ENCODE measurements at places on chromosomes 11 and 22.
A peak's percentile ranks its signal among the peaks of the same experiment; 100 is the strongest.

GRCh38 chr11:19555266-19555665 lies 157.4 kb upstream of the NAV2 start:
- DNase-seq, result no peak

GRCh38 chr11:59025097-59025496 lies 61.0 kb upstream of the GLYATL1B start:
- DNase-seq, result no peak

GRCh38 chr11:106395716-106396349 lies 318.4 kb downstream of the AASDHPPT start:
- no peak for DNase-seq

- no peak for DNase-seq
Measured at GRCh38 chr11:76602431-76602861, 68.1 kb downstream of the LRRC32 start.

GRCh38 chr11:67095214-67095507 lies 23.9 kb upstream of the KDM2A start:
- DNase-seq, result no peak

DNA sequence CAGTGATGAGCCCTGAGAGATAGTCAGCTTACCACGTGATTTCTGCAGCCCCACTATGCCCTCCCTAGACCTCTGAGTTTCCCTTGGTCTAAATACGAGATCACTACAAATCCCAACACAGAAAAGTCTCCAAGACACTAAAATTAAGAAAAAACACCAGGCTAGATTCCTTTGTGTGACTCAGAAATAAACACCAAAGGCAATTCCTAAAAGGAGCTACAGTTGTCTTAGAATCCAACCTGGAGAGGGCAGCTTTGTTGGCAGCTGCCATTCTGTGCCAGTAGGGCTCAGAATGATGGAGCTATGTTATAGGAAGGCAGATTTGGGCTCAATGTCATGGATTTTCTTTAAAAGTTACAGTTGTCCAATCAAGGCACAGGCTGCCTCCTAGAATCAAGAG lies 37.1 kb upstream of the HMGXB4 start:
- no peak for DNase-seq

DNA sequence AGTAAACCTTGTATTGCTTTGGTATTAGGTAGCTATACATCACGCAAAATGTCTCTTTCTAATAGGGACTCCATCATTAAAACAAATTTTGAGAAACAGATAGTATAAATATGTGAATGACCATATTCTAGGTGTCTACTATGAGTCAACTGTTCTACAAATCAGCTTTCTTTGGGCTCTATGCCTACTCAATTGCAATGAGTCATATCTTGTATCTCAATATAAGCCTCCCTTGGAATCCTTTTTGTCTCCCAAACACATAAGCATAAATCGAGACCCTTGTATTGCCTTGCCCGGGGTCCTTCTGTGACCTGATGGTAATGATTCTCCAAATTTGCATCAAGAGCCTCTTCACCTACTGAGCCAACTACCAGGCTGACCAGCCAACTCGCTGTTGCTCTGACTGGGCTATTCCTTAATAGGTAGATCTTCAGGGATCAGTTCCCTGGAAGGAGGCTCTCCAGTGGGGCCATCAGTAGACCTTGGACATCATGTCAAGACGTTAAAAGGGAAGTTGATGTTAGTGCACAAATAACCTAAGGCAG lies 22.2 kb downstream of the BLID start:
- DNase-seq, result no peak

DNA sequence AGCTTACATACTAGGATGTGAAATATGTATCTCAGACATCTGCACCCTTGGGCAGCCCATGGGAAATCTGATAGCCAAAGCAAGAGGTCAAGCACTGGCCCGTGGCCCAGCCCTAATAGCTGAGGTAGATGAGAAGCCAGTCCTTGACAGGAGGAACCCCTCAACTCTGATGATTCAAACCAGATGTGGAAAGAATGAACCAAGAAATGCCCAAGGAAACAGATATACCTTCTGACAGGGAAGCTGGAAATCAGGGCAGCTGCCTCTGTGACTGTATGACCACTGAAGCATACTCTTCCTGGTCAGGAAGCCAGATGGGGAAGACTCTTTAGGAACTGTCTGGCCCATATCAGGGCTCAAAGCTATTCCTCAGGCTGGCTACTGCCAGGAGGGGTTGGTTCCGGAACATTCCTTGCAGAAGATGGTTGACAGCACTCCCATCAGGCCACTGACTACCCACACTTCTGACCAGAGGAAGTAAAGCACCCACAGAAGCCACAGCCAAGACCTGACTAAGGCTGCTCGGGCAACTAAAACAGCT lies 124.2 kb downstream of the SWAP70 start:
- DNase-seq, result no peak

DNA sequence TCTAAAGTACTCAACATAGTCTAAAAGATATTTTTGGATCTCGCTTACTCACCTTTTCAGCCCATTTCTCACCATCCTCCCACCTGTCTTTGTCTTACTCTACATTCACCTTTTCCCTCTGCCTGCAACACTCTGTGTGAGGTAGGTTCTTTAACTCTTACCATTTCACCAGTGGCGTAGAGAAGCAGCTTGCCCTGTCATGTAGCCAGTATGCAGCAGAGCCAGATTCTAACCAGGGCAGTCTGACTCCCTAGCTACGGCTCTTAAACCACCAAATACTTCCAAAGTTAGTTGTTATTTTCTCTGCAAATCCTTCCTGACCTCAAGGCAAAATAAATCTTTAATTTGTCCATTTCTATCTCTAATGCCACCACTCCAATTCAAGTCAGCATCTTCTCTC lies 7.5 kb downstream of the ALG8 start:
- DNase-seq, result no peak

GRCh38 chr22:19738664-19739447 lies 15.5 kb downstream of the GP1BB start:
- DNase-seq, result no peak

DNA sequence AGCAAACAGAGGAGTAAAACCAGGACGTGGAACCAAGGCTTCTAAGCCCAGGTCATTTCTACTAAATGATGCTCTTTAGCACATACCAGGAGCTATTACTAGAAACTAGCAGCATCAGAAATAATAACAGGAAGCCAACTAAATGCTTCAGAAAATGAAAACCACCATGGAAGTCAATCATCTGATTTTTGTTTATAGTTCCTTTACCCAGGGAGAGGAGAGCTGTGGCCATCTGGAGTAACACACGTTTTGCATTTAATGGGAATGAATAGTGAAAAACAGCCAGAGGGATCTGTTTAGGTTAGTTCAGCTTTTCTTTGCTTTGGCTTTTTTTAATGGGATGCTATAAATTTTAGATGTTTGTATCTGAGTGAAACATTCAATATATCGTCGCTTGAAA lies 250.7 kb upstream of the ARHGAP20 start:
- no peak for DNase-seq

GRCh38 chr22:28810821-28811491 lies 10.6 kb upstream of the XBP1 start:
- no peak for DNase-seq

DNA sequence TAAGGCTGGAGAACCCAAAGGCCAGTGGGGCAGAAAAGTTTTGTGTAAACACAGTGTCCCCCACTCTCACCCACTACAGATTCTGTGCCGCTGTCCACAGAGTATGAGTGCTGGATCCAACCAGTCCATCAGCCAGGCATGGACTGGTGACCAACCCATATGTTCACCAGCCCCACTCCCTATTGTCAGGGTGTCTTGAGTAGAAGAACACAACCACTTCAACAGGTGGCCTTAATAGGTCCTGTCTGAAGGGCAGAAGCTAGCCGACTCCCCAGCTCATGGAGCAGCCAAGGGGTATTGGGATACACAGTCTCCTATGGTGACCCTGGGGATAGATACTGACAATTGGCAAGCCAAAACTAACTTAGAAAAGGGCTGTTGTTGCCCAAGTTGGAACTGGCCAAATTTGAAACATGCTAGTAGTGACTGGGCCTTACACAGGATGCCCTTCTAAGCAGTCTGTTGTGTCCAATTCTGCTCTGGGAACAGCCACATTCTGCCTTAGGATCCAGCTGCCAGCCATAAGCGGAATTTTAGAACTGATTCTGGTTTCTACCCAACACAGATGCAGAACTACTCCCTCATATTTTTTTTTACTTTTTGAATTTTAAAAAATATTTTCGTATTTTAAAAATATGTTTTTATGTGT lies 19.8 kb upstream of the PGM2L1 start:
- no peak for DNase-seq

DNA sequence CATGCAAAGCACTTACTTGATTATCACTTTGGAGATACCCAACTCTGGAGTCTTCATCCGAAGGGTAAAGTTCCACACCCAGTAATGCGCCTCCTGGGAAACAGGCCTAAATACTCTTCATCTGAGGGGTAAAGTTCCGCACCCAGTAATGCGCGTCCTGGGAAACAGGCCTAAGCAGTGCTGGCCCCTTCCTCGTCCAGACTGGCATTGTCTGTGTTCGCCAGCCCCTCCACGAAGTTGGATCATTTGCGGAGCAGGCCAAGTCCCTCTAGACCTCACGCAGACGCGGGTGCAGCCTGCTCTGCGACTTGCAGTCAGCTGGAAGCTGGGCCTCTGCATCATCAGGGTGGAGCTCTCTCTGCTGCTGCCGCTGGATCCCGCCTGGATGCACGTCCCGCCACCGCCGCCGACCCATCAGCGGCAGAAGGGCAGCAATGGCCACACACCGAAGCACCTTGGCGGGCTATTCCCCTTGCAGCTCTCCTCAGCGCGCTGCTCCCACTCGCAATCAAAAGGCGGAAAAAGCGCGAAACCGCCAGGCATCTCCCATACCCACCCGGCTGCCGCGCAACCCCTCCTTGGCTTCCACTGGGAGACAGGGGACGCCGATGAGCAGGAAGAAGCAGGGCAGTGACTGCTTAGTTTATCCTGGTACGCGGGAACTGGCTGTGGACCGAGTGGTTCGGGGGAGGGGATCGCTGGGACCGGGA lies 34.1 kb upstream of the GLYATL1 start:
- DNase-seq, result no peak

GRCh38 chr11:102592634-102593581 lies 32.2 kb downstream of the MMP20 start:
- no peak for DNase-seq

DNA sequence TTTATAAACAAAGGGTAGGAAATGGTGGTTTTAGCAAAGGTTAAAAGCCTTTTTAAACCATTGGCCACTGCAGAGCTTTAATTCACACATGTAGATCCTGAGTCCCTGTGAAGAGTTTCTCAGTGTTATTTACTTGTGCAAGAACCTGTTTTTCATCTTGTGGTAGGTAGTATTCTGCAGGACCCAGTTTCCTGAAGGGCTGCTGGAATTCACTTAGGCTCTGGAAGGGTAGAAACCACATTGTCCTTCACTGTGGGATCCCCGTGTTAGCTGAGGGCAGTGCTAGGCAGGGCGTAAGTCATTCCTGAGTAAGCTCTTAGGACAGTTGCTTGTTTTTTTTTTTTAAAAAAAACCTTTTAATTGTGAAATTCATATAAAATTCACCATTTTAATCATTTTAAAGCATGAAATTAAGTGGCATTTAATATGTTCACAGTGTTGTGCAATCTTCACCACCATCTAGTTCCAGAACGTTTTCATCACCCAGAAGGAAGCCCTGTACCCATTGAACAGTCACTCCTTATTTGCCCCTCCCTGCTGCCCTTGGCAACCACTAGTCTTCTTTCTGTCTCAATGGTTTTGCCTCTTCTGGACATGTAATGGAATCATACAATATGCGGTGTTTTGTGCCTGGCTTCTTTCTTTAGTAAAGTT lies 77.7 kb downstream of the C22orf31 start:
- no peak for DNase-seq

GRCh38 chr22:41998361-41999261 lies at the start of gene WBP2NL:
WBP2NL (plus strand) TSS chr22:41998788; CDS start chr22:41998819, 31 bp downstream.
- peak; percentile 72 for DNase-seq

DNA sequence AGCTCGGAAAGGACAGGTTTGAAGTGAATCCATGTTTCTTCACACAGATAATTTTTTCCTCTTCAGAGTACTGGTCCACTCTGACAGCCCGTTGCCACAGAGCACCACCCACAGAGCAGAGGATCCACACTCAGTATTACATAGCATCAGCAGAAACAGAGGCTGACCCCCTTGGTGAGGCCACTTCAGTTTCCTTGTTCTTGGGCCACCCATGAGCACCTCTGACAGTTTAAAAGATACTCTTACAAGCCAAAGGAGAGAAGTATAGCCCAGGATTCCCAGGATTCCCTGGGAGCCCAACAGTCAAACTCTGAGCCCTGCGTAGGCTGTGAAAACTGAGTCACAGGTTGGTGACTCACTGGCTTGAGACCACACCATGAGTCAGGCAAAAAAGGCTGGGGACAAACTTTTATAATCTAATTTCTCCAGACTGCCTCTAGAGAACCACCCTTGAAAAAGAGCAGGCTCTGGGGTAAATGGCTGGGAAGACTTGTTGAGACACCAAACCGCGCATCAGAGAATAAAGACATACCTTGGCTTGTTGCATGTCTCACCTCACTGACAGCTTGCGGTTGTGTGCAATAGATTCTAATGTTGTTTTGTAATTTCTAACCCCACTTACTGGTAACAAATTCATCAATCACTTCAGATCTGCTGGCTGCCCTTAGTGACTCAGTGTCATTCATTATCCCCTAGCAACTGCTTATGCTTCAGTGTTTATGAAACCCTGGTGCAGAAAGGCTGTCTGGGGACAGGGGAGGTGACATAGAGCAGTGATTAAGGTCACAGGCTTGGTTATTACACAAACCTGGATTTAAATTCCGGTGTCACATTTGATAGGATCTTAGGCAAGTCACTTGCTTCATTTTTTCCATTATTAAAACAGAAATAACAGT lies 56.9 kb upstream of the PRSS23 start:
- DNase-seq, result peak; percentile 40

DNA sequence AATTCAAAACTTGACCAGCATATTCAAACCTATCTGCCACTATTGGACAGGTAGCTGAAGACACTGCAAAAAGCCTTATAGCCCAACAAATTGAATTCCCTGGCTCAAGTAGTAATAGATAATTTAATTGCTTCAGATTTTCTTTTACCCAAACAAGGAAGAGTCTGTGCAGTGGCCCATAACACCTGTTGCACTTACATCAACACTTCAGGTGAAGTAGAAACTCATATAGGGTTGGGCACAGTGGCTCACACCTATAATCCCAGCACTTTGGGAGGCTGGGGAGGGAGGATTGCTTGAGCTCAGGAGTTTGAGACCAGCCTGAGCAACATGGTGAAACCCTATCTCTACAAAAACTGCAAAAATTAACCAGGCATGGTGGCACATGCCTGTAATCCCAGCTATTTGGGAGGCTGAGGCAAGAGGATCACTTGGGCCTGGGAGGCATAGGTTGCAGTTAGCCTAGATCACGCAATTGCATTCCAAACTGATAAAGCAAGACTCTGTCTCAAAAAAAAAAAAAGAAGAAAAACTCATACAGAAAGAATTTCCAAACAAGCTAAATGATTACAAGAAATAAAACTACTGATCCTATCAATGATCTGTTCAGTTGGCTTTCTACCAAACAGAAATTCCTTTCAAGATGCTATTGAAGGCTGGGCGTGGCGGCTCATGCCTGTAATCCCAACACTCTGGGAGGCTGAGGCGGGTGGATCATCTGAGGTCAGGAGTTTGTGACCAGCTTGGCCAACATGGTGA lies 9.5 kb downstream of the FOLR3 start:
- DNase-seq, result no peak

- no peak for DNase-seq
Measured at GRCh38 chr22:34608540-34609115, 457.3 kb upstream of the ISX start.

GRCh38 chr11:121207485-121208115 lies 85.0 kb upstream of the SC5D start:
- no peak for DNase-seq

- DNase-seq, result no peak
Measured at GRCh38 chr11:122007601-122008071, 108.4 kb downstream of the BLID start.

Measured in stimulated activated CD4-positive, alpha-beta T cell treated with anti-CD3 and anti-CD28 coated beads, Interleukin-4, amount 100 ng/mL, for 48 hours (primary cell).